CD8-positive, alpha-beta memory T cell (primary cell): ENCODE measurements at places on chromosomes 12 and 14. TPM values are rescaled to one million over a fixed set of nuclear protein-coding genes. Genes with fewer than 3 reads are reported as not detected.

Gene FOXA1
- not detected for total RNA-seq

DNA sequence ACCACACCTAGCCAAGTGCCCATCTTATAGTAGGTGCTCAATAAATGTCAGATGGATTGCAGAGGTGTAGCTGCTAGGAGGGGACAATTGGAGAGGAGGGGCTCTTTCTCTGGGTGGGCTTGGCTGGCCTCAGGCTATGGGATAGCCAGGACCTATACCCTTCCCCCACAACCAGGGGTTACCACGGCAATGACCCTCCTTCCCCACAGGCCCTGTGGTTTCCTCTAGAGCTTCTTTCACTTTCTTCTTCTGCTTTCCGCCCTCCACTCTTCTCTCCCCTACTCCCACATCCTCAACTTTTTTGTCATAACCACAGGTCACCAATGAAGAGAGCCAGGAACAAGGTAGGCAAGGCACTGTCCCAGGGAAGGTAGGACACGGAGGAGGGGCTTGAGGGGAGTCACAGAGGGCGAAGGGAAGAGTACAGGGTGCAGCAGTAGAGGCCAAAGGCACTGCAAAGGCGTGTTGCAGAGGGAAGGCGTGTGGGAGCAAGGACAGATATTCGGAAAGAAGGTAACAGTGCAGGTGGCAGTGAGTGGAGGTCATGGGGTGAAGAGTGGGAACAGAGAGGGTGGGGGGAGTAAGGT, 1.9 kb upstream of the ITGB7 start:
- H3K4me3 ChIP-seq, result peak overlapping the region; percentile 52
- H3K27ac ChIP-seq, result peak overlapping the region; percentile 28
- H3K36me3 ChIP-seq, result peaks cover 28% of the 10 kb centered on the region
- DNase-seq, result peak; percentile 42
- no peaks in the 10 kb centered on the region for H3K27me3 ChIP-seq

Gene TMTC1
- not detected for total RNA-seq

DNA sequence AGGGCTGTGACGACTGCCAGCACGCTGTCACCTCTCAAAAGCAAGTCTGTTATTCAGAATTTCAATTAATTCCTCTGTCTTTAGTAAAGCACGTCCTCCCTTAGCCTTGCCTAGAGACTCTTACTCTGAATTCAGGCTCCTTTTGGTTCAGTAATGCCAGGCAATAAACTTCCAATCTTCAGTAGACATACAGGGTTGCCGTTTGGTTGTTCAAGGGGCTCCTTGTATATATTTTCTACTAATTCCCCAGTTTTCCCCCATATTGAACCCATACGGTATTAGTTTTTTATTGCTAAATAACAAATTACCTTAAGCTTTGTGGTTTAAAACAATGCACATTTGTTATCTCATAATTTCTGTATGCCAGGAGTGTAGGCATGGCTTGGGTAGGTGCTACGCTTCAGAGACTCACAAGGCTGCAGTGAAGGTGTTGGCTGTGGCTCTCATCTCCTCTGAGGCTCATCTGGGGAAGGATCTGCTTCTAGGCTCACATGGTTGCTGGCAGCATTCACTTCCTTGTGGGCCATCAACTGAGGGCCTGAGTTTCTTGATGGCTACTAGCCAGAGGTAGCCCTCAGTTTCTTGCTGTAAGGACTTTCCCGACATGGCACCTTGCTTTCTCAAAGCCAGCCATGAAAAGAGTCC, 7.3 kb upstream of the CLECL1 start:
- H3K4me1 ChIP-seq, result peaks cover 65% of the 10 kb centered on the region
- no peak for DNase-seq
- no peaks in the 10 kb centered on the region for H3K36me3 ChIP-seq
- peak overlapping the region; percentile 25 for H3K4me3 ChIP-seq
- no peaks in the 10 kb centered on the region for H3K27me3 ChIP-seq
- H3K27ac ChIP-seq, result peak overlapping the region; percentile 28

Gene DPPA3
- total RNA-seq, result not detected

- H3K27me3 ChIP-seq, result no peaks in the 10 kb centered on the region
- peaks cover 11% of the 10 kb centered on the region for H3K4me1 ChIP-seq
- H3K27ac ChIP-seq, result no peak overlapping the region
- peak; percentile 18 for DNase-seq
These were observed 28.3 kb downstream of the MMAB start for GRCh38 chr12:109544955-109545531.

GRCh38 chr14:56027916-56028712, 90.1 kb upstream of the PELI2 start:
- DNase-seq, result no peak
- H3K27ac ChIP-seq, result no peak overlapping the region
- no peaks in the 10 kb centered on the region for H3K36me3 ChIP-seq
- no peak overlapping the region for H3K4me3 ChIP-seq

- H3K27ac ChIP-seq, result no peak overlapping the region
- DNase-seq, result no peak
- no peaks in the 10 kb centered on the region for H3K36me3 ChIP-seq
- no peaks in the 10 kb centered on the region for H3K27me3 ChIP-seq
- H3K4me1 ChIP-seq, result no peaks in the 10 kb centered on the region
- H3K4me3 ChIP-seq, result no peak overlapping the region
These were observed 56.0 kb downstream of the ISCA2 start for GRCh38 chr14:74549588-74549987.

Gene INHBE
- total RNA-seq, result 0.61 TPM

DNA sequence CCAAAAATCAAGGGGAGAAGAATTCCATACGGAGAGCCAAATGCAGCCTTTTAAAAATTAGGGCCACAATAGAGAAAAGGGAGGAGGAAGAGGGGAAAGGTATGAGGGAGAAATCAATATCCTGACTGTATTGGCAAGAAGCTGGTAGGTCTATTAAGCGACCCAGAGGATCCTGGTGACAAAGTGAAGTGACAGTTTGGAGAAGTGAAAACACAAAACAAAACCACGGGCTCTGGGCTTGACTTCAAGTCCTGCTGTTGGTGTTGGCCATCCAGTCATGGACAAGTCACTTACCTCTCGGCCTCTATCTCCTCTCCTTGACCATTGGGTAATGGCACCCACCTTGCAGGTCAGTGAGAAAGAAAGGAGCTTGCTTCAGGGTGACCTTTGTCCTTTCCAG, 47.0 kb upstream of the KCNA5 start:
- no peak for DNase-seq
- no peaks in the 10 kb centered on the region for H3K36me3 ChIP-seq
- peaks cover 3% of the 10 kb centered on the region for H3K27me3 ChIP-seq
- H3K27ac ChIP-seq, result no peak overlapping the region
- H3K4me1 ChIP-seq, result no peaks in the 10 kb centered on the region

GRCh38 chr12:128842579-128842978, 10.7 kb upstream of the GLT1D1 start:
- H3K4me1 ChIP-seq, result no peaks in the 10 kb centered on the region
- no peak for DNase-seq
- H3K4me3 ChIP-seq, result no peak overlapping the region
- no peaks in the 10 kb centered on the region for H3K36me3 ChIP-seq
- no peaks in the 10 kb centered on the region for H3K27me3 ChIP-seq

- peaks cover 12% of the 10 kb centered on the region for H3K4me1 ChIP-seq
- no peak overlapping the region for H3K27ac ChIP-seq
These were observed 491 bp upstream of the NR2C1 start for GRCh38 chr12:95073698-95074520.

DNA sequence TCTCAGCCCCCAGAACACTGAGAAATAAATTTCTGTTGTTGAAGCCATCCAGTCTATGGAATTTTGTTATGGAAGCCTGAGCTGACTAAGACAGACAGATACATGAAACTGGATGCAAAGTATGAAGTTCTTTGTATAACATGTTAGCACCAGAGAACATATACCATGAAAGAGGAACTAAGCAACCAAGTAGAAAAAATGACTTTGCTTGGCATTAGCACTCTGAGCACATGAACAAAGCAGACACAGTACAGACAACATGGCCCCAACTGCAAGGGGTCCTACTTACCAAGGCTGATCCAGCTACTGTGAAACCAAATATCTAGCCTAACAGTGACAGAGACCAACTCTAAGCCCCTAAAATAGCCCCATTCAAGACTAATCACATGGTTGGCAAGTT, 13.8 kb downstream of the EXOC5 start:
- H3K36me3 ChIP-seq, result no peaks in the 10 kb centered on the region
- no peak overlapping the region for H3K27ac ChIP-seq
- H3K4me3 ChIP-seq, result no peak overlapping the region
- no peaks in the 10 kb centered on the region for H3K4me1 ChIP-seq
- no peak for DNase-seq

Gene RNASE3
- total RNA-seq, result not detected

Gene KRT84
- not detected for total RNA-seq

Gene KERA
- not detected for total RNA-seq

Gene PTPRQ
- not detected for total RNA-seq

GRCh38 chr12:22255097-22255496, 79.4 kb downstream of the ST8SIA1 start:
- no peaks in the 10 kb centered on the region for H3K4me1 ChIP-seq
- H3K27ac ChIP-seq, result no peak overlapping the region
- H3K27me3 ChIP-seq, result no peaks in the 10 kb centered on the region
- H3K36me3 ChIP-seq, result no peaks in the 10 kb centered on the region
- no peak for DNase-seq
- no peak overlapping the region for H3K4me3 ChIP-seq

Gene TOMM20L
- not detected for total RNA-seq

- DNase-seq, result no peak
- H3K36me3 ChIP-seq, result no peaks in the 10 kb centered on the region
- H3K4me1 ChIP-seq, result no peaks in the 10 kb centered on the region
- no peaks in the 10 kb centered on the region for H3K27me3 ChIP-seq
- no peak overlapping the region for H3K4me3 ChIP-seq
These were observed 121.6 kb downstream of the VEZT start for GRCh38 chr12:95339086-95339788.

- no peaks in the 10 kb centered on the region for H3K27me3 ChIP-seq
- no peak overlapping the region for H3K27ac ChIP-seq
- no peaks in the 10 kb centered on the region for H3K4me1 ChIP-seq
- DNase-seq, result no peak
- H3K36me3 ChIP-seq, result no peaks in the 10 kb centered on the region
These were observed 40.1 kb downstream of the VDR start for GRCh38 chr12:47864646-47865235.

DNA sequence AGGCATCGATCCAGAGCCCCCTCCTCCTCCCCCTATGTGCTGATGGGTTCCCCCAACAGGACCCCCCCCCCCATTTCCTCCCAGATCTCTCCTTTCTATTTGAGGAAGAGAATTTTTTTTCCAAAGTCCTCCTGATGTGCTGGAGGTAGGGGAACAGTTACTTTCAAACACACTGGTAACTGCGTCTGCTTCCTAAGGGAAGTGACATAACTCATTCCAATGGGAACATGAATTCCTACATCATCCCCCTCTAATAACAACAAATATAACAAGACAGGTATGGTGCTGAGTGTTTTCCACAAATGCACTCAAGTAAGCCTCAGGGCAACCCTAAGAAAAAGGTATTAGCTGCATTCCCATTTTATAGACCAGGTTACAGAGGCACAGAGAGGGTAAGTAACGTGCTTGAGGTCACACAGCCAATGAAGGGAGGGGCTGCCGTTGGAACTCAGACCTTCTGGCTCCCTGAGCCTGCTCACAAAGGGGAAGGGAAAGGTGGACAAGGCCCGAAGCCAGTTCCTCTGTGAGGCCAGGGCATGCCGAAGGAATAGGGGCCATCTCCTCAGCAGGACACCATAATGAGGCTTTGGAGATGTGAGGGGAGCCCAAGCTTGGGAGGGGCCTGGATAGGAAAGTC, 121.1 kb upstream of the NCOR2 start:
- H3K36me3 ChIP-seq, result no peaks in the 10 kb centered on the region
- H3K4me3 ChIP-seq, result no peak overlapping the region
- no peak for DNase-seq
- H3K27me3 ChIP-seq, result no peaks in the 10 kb centered on the region
- H3K27ac ChIP-seq, result no peak overlapping the region

DNA sequence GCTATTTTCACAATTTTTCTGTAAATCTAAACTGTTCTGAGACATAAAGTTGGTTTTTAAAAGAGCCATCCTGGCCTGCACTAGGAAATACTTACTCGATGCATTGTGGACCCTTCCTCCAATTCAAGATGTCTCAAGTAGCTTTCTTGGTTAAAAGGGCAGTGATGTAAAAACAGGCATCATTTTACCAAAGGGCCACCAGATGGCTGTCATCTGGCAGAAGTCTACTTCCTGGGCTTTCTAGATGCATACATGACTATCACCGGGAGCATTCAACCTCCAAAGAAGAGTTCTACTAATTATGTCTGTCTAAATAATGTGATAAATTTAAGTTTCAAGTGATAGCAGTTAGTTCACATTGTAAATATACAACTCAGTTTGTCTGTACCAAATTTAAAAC, 96.8 kb upstream of the FRMD6 start:
- H3K27me3 ChIP-seq, result no peaks in the 10 kb centered on the region
- no peak for DNase-seq
- no peaks in the 10 kb centered on the region for H3K36me3 ChIP-seq
- H3K27ac ChIP-seq, result no peak overlapping the region
- H3K4me1 ChIP-seq, result no peaks in the 10 kb centered on the region
